Kidney tubule cell (primary cell): ENCODE measurements at places on chromosomes 13 and 19.

DNA sequence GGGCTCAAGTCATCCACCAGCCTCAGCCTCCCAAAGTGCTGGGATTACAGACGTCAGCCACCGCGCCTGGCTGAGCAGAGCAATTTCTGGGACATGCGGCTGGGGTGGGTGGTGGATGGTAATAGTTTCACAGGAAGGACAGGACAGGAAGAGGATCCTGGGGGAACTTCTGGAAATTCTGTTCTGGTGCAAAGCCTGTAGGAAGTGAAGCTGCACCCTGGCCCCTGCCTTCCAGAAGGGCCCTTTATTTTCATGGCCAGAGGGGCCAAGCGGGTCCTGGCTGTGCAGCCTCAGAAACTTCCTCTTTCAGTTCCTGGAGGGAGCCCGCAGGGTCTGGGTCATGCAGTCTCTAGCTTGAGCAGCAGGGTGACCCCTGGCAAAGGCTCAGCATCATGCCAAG, 15.7 kb downstream of the FEM1A start:
- DNase-seq, result peak; percentile 37

- peak; percentile 61 for DNase-seq
Observed at GRCh38 chr13:114043421-114044053, 69.7 kb upstream of the C13orf46 start.

DNA sequence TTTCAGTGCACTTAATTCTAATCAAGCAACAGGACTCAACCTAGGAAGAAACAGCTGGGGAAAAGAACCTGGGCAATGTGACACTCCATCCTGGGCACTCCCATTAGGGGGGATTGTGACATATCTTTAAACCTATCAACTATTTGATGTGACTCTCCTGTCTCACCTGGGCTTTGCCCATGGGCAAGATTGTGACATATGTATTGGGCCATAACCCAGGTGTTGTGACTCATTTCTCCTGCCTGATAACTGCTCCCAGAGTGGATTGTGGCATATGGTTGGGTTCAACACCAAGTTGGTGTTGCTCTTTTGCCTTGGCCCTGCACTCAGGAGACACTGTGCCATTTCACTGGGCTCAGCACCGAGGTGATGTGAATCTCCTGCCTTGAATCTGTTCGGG, 82.6 kb downstream of the ZNF723 start:
- no peak for DNase-seq

DNA sequence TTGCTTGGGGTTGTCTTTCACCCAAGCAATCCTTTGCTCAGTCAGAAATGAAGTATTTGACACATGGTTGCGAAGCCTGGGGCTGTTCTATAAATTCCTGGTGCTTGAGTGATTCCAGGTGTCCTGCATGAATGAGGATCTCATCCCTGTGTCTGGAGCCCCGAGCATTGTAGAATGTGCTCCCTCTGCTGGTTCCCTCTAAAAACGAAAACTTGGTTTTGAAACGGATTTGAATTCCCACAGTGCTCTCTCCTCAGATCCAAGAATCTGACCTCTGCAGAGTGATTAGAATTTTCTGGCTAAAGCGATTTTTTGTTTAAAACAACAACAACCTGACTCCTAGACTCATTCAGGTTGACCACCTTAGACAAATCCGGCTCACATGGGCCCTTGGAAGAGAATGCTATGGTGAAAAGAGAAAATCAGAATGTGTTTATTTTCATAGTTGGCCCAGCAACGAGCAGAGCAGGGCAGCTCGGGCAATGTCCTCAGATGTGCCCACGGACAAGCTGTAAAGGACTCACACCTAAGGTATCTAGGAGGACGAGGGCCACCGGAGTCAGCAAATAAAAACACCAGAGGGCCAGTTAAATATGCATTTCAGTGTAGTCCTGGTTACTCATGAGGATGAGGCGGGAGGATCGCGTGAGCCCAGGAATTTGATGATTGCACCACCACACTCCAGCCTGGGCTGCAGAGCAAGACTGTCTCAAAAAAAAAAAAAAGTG, 8.7 kb upstream of the ATP12A start:
- DNase-seq, result peak; percentile 94

DNA sequence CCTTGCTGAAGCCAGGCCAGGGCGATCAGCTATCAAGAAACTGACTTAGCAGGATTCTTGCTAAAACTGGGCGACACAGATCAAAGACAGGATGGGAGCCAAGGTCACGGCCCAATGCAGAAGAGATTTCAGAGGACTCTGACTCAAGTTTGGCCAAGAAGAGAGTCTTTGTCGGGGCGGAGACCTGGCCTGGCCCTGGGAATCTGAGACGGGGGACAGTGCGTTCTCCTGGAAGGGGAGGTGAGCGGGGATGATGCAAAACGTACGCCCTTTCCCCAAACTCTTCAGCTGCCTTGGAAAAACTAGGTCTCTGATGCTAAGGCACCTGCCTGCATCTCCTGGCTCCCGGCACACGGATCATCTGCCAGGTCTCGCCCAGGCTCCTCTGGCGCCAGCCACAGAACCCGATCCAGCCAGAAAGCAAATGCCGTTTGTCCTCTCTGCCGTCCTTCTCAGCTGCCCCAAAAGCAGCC, 9.8 kb downstream of the MVB12A start:
- DNase-seq, result peak; percentile 19

DNA sequence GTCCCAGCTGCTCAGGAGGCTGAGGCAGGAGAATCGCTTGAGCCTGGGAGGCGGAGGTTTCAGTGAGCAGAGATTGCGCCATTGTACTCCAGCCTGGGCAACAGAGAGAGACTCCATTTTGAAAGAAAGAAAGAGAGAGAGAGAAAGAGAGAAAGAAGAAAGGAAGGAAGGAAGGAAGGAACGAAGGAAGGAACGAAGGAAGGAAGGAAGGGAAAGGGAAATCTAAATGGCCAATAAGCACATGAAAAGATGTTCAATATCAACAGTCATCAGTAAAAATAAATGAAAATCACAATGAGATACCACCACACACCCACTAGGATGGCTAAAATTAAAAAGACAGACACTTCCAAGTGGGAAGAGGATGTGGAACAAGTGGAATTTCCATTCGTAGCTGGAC, 19.7 kb downstream of the FXYD5 start:
- DNase-seq, result no peak

- DNase-seq, result no peak
Observed at GRCh38 chr13:94583926-94584325, 12.0 kb downstream of the TGDS start.

DNA sequence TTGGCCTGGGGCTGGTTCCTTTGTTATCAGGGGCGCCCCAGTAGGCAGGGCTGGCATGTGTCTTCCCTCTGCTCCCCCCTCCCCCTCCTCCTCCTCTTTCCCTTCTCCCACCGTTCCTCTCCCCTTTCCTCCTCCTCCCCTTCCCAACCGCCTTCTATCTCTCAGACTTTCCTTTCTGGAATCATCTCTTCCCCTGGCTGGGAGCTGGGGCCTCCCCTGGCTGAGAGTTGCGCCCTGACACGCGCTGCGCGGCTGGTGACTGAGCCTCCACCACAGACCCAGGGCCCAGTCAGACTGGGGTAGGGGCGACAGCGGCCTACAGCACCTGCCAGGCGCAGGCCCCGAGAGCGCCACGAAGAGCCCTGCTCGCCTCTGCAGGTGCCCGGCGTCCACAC, 2.8 kb downstream of the PNMA8B start:
- no peak for DNase-seq

GRCh38 chr13:109123971-109124370, 494.6 kb downstream of the MYO16 start:
- DNase-seq, result no peak

DNA sequence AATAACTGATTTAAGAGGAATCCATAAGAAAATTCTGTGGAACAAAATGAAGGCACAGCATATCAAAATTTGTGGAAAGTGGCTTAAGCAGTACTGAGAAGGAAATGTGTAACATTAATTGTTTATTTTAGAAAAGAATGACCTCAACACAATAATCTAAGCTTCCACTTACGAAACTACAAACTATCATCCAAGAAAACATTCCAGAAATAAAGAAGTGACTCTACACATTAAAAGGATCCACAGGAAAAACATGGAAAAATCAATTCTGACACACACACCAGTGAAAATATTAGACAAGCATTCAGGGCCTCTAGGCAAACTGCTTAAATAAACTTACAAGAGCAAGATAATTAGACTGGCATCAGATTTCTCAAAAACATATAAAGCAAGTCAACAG, 14.0 kb downstream of the EXOSC8 start:
- DNase-seq, result no peak
